ENCODE measurements at places on chromosomes 1 and 21. TPM values are rescaled to one million over a fixed set of nuclear protein-coding genes. Genes with fewer than 3 reads are reported as not detected.

DNA sequence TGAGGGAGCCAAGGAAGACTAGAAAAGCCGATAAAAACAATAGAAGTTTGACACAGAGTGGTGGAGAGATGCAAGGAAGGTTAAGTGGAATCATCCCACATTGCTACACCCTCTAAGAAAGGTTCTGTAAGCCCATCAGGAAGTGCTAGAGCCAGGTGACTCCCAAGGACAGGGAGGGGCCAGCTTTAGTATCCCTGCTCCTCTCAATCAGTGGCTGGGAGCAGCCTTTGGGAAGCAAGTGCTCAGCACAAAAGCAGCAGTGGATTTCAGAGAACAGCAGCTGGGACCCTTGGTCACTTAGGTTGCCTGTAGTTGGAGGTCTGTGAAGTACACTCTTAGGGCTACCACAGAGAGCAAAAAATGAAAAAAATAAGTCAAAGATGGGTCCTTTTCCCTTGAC is 42.5 kb downstream of the NME7 start:
- DNase-seq = no peak

DNA sequence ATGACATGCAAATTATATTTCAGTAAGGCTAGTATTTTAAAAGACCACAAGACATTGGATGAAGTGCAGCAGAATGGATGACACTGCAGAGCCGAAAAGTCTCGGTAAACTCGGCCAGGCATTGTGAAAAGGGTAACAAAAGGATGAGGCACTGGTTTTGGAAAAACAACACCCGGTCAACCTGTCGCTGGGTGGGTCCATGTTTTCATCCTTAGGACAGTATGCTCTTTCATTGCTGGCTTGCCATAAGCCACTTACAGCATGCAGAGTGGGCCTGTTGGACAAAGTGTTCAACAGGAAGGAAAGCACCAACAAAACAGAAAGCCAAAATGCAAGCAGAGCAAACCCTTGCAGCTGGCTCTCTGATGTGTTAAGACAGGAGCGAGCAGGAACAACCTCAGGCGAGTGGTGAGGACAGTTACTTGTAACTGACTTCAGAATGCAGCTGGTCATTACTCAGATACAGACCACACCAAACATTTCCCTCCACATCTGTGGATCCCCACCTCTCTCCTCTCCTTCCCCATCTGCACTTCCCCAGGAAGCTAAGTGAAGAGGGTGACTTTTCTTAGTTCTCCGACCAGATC is 2.9 kb upstream of the RCAN1 start:
- DNase-seq = no peak

DNA sequence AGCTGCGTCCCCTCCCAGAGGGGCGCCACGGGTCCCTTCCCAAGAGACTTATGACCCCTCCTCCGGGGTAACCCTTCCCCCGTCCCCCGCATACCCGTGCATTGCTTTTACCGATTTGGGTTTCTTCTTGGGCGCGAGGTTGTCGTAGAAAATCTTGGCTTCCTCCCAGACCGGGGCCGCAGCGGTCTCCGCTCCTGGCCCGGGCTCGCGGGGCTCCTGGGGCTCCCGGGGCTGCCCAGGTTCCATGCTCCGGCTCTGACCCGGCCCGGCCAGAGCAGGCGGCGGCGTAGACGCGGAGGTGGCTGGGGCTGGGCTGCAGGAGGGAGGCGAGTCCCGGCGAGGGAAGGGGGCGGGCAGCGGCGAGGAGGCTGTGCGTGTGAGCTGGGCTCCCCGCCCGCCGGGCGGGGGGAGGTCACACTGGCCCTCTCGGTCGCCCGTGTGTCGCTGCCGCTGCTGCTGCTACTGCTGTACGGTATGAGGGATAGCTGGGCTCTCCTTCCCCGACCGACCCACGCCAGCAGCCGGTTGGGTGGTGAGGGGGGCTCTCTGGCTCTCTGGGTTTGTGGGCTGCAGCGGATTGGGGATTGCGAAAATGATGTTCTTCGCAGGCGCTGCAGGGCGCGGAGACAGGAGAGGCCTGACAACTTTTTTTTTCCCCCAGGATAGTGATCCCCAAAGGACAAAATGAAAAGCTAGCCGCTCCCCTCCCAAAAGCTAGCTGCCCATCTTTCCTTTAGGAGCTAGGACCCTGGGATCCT is at the start of gene NT5C1A:
Gene NT5C1A (minus strand): TSS at position 315 of the 758 bp plus-strand sequence. CDS start 69 bp downstream, at position 246.
- no peak for DNase-seq

DNA sequence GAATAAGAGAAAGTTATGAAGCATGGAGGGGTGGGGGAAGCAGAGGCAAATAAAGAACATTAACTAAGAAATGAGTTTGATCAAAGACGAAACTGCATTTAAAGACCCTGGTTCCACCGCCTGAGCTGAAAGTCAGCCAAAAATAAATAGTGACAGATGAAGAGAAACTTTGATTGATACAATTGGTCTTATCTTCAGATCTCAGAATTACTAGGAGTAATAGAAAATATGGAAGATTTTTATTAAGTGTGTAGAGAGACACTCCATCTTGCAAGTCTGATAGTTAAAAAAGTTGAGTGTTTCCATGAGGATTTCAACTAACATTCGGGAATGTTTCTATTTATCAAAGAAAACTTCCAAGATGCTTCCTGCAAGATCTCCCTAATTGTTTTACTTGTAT is 418.2 kb upstream of the ADGRL2 start:
- DNase-seq = no peak

- DNase-seq = no peak
These were observed 45.5 kb downstream of the TOR1AIP2 start for GRCh38 chr1:179831852-179832699.

DNA sequence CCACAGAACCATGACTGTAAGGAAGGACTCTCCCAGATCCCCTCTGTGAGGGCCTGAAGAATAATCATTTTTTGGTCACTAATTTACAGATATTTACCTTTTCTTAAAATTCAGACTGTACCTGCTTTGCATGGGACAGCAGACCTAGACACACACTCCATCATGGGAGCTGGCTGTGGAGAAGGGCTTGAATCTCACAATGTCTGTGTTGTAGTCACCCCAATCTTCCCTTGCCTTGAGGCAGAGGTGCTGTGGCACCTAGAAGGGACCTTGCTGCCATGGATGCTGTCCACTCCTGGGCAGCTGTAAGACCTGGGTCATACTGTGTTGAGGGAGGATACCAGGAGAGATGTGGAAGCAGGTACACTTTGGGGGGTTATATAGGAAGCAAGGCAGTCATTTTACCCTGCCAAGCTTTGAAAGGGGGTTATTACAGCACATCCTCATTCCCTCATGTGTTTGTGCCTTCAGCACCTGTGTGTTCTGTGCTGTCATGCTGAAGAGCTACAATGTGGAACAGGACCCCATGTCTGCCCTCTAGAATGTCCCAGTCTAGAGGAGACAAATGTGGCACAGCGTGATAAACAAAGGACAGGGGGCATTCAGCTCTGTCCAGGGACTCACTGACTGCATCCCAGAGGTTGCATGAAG is 27.1 kb downstream of the TRAF5 start:
- no peak for DNase-seq

- no peak for DNase-seq
These were observed 112.3 kb upstream of the IRF2BP2 start for GRCh38 chr1:234722270-234722704.

DNA sequence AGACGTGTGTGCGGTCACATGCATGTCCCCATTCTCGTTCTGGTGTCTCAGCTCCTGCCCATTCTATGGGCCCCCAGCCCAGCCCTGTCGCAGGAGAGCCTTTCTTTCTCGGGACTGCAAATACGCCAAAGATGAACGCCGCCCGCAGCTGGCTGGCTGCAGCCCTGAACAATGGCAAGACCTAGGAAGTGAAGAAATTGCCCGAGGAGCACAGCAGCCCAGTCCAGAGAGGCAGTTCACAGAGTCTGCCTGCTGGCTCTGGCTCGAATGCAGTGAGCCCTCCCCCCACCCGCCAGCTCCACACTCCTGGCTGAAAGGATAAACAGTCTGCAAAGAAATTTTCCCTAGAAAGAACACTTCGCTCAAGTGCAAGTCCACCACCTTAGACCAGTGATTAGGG is 23.3 kb downstream of the PAX7 start:
- DNase-seq = no peak

- no peak for DNase-seq
These were observed 2.4 kb upstream of the BARHL2 start for GRCh38 chr1:90719330-90720144.

- DNase-seq = no peak
These were observed 16.8 kb upstream of the PLEKHG5 start for GRCh38 chr1:6508154-6508815.

IGSF3 gene
- total RNA-seq = not detected

B3GALT2 gene
- total RNA-seq = 0.42 TPM

MANEAL gene
- 9.6 TPM for total RNA-seq

Measured in HFFc6 (cell line).